ENCODE measurements at places on chromosomes 11 and 22.

DNA sequence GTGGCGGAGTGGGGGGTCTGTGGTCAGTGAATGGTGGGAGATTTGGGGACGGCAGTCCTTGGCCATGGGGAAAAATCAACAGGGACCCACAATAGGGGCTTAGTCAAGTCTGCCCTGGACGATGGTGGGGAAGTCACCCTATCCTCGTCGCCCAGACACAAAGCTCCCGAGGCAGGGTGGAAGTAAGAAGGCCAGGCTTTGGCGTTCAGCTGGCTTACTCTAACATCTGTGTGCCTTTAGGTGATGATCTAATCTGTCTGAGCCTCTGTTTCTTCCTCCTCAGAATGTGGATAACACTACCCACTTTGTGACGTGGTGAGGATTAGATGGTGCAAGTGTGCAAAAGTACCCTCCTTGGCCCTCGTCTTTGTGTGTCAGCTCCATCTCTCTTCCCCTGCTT is 192.2 kb downstream of the ST3GAL4 start:
- no peak for DNase-seq

GRCh38 chr11:2205981-2206690 is 34.5 kb upstream of the TH start:
- DNase-seq: no peak

DNA sequence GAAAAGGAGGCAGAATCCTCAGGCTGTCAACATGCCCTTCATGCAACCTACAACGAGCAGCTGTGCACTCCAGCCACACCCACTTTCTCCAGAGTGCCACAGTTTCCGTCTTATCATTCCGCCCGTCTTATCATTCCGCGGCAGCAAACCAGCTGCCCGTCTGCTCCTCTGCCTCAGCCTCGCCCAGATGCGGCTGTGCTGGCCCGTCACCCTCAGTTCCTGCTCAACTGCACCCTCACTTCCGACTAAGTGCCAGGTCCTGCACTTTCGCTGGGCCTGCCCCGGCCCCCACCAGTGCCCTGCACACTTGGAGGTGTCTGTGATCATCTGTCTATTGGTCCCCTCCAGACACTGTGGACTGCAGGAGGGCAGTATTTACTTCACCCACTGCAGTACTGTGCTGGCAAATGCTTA is 43.7 kb downstream of the MICAL3 start:
- DNase-seq: no peak

DNA sequence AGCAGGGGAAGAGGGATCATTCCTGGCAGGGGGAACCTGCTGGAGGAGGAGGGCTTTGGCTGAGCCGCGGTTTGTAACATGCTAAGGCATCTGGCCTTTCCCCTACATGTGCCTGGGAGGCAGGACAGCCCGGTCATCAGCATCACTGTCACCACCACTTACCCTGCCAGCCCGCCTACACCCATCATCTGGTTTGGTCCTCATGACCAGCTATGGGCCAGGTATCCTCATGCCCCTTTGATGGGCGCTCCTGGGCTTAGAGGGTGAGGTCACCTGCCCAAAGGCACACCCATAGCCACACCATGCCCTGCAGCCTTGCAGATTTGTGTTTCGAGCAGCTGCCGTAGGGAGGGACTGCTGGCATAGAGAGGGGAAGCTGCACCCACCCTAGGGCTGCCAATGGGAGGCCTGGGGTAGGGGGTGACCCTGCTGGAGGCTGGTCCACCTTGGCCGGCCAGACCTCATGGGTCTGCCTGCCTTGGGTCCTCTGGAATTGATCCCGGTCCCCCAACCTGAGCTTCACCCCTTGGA is 2.6 kb downstream of the MRGPRF start:
- no peak for DNase-seq

DNA sequence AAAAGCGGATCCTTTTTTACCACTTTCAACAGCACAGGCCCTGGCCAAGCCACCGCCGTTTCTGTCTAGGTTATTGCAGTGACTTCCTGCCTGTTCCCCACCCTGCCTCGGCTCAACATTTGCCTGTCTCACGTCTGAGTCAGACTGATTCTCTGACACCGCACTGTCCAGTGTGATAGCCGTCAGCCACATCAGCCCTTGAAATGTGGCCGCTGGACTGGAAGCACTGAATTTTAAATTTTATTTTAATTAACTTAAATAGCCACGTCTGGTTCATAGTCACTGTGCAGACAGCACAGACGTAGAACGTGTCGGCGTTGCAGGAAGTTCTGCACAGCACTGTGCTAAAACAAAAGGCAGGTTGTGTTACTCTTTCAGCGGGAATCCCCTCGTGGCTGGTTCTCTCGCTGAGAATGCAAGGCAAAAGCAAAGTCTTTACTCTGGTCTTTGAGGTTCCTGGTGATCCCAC is 56.3 kb upstream of the ADSL start:
- DNase-seq: peak; percentile 35

GRCh38 chr22:23903328-23903971 is 9.3 kb downstream of the MIF start:
- no peak for DNase-seq

GRCh38 chr11:123567466-123567865 is 87.0 kb downstream of the SCN3B start:
- no peak for DNase-seq

DNA sequence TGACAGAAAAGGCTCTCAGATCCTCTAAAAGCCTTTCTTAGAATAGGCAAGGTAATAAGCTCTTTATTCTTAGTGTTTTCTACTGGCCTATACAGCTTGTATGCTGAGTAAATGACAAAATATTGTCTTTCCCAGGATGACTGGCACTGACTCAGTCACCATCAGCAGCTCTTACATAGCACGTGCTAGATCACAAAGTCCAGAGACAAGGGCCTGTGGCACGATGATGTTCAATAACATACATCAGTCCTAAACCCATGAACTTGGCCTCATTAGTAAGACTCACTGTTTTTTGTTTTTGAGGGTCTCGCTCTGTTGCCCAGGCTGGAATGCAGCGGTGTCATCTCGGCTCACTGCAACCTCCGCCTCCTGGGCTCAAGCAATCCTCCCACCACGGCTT is 42.7 kb downstream of the CELF1 start:
- no peak for DNase-seq

DNA sequence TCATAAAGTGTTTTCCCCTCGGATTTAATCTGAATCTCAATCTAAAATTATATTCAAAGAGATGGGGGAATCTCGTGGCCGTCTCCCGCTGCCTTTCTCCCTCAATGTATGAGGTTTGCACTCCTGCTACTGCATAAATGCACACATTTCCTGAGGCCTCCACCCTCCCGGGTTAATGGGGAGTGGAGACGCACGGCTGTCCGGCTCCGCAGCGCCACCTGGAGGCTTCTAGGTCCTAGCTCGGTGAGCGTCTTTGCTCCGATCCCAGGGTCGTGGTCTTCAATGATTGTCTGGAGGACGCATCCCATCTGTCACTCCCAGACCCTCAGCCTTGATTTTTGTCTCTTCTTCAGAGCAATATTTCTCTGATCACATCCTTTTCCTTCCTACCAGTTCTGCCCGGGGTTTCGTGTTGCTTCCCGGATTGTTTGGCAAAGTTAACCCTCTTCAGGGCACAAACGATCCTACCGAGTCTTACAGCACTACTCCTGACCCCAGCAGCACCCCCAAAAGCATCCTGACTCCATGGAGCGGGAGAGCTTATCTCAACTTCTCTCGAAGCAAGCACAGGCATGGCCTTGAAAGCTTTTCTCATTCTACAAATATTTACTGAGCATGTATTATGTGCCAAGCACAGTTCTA is at the start of gene LMO1:
Gene LMO1, minus strand, starts transcription at position 110 of the 642 bp plus-strand sequence. CDS start 516 bp downstream, outside the sequence.
- peak; percentile 29 for DNase-seq

DNA sequence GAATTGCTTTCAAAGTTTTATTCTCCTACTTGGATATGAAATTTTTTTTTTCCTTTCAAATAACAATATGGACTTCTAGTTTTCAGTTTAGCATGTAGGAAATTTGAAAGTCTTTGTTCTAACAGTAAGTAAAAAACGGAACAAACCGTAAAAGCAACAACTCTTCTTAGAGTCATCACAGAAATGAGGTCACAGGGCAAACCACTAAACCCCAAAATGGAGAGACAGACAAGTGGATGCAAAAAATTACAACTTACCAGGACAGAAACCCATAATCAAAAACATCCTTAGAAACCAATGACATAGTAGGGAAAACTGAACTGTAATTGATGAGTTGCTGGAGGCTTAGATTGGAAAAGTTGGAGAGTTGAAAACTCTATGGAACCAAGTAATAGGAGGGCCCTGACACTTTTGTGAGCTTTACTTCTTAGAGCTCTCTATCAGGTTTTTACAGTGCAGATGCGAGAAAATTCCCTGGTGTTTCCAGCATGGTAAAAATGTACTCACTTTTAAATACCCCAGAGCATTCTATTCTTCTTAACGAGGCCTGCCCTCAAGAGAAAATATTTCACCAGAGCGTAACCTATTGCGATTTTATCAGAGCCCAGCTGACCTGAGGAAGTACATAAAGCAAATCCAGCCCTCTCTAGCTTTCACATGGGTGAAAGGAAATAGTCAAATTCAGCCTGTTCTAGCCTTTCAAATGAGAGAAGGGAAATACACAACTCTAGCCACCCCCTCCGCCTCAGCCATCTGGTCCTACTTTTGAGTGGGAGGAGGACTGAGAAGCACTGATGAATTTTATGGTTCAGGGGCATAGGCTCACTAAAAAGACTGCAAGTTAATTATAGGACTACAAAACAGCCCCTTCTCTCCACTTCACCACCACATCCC is 39.1 kb downstream of the CASP12 start:
- DNase-seq: no peak

DNA sequence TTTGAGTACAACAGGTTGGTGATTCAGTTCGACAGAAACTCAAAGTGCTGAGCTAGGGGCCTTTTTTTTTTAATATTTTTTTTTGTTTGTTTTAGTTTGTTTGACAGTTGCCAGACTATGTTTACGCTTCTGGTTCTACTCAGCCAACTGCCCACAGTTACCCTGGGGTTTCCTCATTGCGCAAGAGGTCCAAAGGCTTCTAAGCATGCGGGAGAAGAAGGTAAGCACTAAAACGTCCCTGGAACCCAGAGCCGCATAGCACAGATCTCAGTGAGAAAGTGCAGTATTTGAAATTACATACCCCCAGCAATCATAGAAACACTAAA is 649 bp downstream of the PRRG4 start:
- no peak for DNase-seq

DNA sequence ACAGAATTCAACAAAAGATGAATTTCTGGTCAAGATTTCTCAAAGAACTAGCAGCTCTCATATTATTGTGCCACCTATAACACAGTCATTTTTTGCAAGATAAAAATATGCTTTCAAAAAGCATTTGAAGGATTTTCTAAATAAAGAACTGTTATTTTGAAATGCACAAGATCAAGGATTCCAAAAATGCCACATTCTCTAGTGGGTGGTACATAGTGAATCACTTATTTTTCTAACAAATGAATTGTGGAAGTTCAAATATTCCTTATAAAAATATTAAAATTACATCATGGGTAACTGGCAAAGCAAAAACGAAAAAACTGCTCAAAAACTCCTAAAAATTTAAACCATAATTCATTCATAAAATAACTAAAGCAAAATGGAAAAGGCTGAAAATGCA is 2.1 kb downstream of the RNF141 start:
- no peak for DNase-seq

DNA sequence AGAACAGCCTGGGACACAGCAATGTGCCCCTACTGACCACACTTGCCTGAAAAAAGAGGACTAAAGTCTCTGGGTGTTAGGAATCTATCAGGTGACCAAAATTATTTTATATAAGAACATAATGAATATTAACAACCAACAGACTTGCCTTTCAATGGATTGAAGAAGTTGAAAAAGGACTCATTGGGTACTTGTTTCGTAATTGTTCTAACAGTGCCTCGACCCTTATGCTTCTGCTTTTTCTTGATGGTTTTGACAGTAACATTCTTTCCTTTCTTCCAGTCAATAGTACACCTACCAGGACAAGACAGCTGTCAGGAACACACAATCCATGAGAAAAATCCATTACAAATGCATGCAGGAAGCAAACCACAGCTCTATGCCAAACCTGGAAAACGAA is 29.0 kb upstream of the PHLDA2 start:
- no peak for DNase-seq

- no peak for DNase-seq
These were observed 41.6 kb downstream of the FDX1 start for GRCh38 chr11:110471371-110471770.

DNA sequence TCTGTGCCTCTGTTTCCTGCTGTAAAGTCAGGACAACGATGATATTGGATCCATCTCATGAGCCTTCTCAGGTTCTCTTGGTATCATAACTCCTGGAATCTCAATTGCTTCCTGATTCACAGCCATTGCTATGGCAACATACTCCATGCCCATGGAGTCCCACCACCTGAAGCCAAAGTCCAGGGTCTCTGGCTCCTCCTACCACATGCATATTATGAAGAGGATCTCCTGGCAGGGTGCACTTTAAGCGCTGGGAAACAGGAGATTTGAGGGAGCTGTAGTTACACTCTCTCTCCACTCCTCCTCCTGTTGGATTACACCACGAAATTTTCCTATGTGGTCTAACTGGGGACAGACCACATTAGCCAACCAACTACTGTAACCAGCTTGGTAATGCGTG is 130.9 kb upstream of the SEZ6L start:
- DNase-seq: no peak

GRCh38 chr11:119092880-119093842 is 8.5 kb downstream of the HMBS start:
- no peak for DNase-seq

DNA sequence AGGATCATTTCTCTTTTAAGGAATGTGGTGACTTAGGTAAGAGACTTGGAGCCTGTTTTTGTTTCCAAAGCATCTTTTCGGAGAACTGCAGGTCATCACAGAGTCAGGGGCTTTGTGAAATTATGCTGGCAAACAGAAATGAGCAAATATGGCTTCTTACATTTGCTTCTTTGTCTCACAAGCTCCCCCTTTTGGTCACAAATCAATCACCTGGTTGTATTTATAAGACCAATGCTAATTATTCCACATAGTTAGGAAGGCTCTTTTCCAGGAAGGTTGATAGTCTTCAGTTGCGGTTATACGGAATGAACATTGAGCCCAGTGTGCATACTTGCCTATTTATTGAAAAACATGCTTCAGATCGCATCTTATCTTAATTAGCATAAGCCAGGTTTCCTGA is 34.6 kb upstream of the CEP126 start:
- no peak for DNase-seq

- DNase-seq: no peak
These were observed 327.5 kb upstream of the TENM4 start for GRCh38 chr11:79768343-79768742.

Data from stimulated activated CD4-positive, alpha-beta T cell treated with anti-CD3 and anti-CD28 coated beads, Interleukin-1b, Interleukin-23, amount 100 ng/mL, for 1 hour (primary cell).